ENCODE measurements at places on chromosomes 5 and 9. TPM values are rescaled to one million over a fixed set of nuclear protein-coding genes. Genes with fewer than 3 reads are reported as not detected.

DNA sequence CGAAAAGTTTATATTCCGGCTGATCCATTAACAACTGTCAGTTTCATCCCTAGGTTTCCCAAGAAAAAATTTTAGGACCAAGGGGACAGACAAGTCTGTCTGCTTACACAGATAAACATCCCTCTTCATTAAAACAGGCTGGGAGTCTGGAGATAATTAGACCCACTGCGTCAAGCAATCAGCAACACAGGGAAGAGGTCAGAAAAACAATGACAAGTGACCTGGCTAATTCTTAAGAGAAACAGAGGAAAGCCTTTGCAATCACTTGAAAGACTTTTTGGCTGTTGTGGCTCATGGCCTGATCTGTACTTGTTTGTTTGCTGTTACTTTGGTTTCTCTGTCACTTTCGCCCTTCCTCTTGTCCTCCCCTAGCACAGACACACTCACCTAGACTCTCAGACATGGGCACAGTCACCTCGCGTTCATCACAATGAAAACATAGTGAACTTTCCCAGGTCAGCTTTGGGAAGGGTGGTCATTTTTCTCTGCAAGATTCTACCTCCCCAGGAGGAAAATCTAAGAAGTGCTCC, 2.9 kb upstream of the CCDC192 start:
- no peak for DNase-seq

GRCh38 chr9:124839612-124840299, 13.5 kb upstream of the WDR38 start:
- no peak for DNase-seq

DNA sequence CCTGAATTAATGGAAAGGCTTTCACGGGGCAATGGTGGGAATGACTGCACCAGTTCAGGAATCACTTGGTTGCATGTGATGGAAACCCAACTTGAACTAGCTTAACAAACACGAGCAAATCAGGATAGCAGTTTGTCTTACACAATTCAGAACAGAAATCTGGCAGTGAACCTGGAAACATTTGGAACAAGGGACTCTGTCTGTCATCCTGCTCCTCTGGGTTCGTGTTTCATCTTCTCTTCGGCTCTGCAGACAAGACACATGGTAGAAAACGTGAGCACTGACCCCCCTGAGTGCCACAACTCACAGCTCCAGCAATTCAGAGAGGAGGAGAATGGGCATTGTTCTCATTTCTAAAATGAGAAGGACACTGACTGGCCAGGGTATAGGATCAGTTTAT, 218.1 kb upstream of the NREP start:
- no peak for DNase-seq

The ZBED3 gene
- total RNA-seq, result 12.2 TPM

The PCDHB7 gene
- total RNA-seq, result 0.09 TPM

The SVEP1 gene
- total RNA-seq, result 7.8 TPM

- DNase-seq, result no peak
Observed at GRCh38 chr5:144289277-144289676, 118.6 kb downstream of the KCTD16 start.

The SKIC3 gene
- 39.4 TPM for total RNA-seq

All from right lobe of liver (tissue), 6 donors.